Choroid plexus epithelial cell (primary cell): ENCODE measurements at places on chromosomes 12 and 14.
A peak's percentile ranks its signal among the peaks of the same experiment; 100 is the strongest.

GRCh38 chr12:15963271-15963670 is 52.1 kb downstream of the DERA start:
- DNase-seq: no peak

- DNase-seq: no peak
Measured at GRCh38 chr12:49535921-49536525, 2.8 kb upstream of the KCNH3 start.

DNA sequence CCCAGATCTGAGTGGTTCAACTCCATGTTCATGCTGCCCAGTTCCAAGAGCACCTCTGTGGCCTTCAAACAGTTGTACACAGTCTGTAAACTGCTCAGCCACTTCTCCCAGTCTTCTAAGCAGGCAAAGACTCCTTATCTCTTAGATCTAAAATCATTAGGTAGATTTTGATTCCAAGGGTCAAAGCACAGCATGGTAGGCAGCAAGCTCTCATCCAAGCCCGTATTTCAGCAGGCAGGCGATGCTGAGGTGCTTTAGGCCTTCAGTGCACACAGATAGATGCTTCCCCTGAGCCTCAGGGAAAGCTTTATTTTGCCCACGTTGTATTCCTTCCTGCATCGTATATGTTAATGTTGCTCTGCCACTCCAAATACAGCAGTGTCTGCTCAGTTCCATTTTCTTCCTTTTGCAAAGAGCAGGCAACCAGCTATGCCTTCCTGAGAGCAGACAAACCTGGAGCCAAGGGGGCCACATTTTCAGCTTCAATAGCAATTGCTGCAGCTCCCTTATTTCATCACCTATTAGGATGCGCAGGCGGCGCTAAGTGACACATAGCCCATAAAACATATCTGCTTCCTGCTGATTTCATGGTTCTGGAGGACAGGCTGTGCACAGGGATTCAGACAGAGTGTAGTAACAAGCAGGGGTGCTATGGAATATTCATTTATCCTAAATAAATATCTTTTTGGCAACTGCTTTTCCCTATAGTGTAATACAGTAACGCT is 67.5 kb downstream of the ETV6 start:
- DNase-seq: no peak

- peak; percentile 38 for DNase-seq
Measured at GRCh38 chr14:32078858-32079216, 1.7 kb downstream of the ARHGAP5 start.

- peak; percentile 43 for DNase-seq
Measured at GRCh38 chr12:108214486-108214885, 85.4 kb downstream of the WSCD2 start.

- DNase-seq: no peak
Measured at GRCh38 chr12:47545938-47546609, 159.8 kb downstream of the RPAP3 start.

DNA sequence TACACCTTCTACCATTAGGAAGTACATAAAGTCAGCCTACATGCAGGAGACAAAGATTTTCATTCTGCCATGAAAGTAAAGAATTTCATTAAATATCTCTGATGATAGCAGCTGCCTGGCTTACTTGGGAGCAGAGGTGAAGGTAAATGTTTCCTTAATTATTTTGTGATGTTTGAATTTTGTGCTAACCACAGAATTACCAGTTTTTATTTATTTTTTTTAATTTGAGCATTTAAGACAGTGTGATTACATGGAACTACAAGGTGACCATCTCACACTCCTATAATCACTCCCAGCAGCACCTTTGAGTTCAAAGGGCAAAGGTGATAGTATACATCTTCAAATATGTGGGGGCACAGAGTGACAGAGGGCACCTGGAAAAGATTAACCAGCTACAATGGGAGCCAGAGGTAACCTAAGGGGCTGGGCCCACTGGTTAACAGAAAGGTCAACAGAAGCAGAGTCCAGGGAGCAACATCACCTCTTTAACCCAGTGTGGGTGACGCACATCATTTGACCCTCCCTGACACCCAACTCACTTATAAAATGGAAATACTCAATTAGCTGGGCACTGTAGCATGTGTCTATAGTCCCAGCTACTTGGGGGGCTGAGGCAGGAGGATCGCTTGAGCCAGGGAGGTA is 65.0 kb downstream of the GCH1 start:
- no peak for DNase-seq

DNA sequence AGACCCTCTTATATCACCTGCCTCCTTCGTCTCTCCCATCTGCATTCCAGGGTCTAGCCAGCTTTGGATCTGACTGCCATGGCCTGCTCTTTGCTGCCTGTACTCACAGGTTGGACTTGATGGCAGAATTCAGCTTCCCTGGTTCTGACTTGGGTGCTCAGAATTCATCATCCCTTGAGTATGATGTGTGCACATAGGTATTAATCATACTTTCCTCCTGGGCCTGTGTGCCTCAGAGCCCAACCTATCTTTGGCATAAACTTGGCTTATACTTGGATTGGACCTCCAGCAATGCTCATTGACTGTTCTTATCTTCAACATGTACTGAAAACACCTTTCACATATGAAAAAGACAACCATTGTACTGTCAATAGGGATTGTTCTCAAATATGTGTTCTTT is 70.7 kb upstream of the LMNTD1 start:
- no peak for DNase-seq

DNA sequence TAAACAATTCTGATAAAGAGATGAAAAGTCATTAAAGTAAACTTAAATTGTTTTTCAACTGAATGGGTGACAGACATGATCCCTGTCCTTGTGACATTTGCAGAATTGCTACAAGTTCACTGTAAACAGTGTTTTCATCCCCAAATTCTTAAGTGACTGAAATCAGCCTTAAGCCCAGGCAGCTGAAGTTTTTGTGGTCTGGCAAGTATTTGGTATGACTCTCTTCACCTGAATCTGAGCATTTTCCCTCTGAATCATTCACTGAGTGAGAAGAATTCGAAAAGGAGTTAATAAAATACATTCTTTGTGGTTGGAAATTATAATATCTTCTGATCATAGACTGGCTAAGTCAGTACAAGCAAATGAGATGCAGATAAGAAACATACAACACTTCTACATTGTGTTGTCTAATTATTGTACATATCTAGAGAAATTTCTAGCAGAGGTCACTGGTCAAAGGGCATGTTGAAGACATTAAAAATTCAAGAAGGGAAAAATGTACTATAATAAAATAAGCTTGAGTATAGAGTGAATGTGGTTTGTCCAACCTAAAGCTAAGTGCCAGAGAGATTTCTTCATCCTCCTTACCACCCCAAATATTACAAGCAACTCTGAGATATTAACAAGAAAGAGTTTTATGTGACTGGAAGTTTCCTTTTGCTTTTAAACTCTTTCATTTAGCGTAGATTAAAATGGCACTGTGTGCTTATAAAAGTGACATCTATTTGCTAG is 177.8 kb upstream of the DIO2 start:
- DNase-seq: peak; percentile 96

DNA sequence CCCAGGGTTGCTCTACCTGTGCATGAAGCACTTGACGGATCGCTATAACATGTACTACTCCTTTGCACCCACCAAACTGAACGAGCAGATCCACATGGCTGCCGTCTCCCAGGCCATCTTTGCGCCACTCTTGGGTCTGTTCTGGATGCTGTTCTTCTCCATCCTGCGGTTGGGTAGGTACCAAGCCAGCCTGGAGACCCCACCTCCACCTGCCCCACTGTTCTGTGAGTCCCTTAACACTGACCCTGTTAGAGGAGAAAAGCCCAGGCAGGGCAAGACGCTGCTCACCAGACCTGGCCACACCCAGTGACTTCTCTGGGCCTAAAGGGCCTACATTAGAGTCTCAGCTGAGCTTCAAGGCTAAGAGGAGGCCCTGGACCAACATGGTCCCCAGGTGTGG is 21.7 kb downstream of the NGB start:
- DNase-seq: no peak

DNA sequence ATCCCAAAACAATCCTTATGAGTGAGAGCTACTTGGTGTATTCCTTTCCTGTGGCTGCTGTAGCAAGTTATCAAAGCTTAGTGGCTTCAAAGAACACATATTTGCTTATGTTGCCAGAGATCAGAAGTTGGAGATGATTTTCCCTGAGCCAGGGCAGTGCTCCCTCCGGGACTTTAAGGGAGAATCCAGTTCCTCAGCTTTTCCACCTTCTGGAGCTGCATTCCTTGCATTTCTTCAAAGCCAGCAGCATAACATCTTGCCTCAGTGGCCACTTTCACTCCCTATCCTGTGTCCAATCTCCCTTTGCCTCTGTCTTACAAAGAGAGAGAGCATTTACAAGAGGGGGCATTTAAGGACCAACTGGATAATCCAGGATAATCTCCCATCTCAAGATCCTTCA is 33.7 kb downstream of the P2RX7 start:
- DNase-seq: no peak

GRCh38 chr12:10205220-10205807 is 7.4 kb upstream of the GABARAPL1 start:
- DNase-seq: peak; percentile 66

DNA sequence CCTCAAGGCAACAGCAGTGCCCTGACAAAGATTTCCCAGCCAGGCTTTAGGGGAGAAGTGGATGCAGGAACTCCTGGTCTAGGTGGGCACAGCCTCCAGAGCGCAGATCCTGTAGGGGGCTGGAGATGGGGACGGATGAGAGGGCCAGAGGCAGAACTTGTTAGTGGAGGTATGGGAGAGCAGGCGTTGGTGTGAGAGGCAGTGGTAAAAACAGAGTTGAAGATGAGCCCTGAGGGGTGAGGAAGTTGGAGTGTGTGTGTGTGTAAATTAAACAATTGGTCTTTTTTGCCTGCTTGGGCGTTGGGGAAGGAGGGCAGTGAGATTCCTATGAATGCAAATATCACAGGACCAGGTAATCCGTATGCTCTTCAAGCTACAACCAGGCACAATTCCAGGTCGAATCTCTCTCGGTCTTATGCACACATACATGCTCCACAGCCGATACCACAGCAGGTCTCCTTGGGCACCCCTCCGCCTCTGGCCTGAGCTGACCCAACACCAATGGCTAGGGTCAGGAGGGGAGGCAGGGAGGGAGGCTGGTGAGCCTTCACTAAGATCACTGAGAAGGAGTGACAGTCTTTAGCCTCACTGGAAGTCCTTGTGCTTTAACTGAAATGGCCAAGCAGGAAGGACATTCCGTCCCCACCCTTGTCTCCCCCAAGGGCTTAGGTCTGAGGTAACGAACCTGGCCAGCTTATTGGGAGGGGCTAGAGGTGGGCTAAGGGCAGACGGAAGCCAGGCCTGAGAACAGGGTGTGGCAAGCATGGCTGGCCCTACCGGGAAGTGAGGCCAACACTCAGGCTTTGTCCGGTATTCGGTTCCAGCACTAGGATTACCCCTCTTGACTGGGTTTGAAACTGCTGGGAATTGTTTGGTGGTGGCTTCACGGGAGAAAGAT is 1.5 kb upstream of the KRT7 start:
- no peak for DNase-seq

DNA sequence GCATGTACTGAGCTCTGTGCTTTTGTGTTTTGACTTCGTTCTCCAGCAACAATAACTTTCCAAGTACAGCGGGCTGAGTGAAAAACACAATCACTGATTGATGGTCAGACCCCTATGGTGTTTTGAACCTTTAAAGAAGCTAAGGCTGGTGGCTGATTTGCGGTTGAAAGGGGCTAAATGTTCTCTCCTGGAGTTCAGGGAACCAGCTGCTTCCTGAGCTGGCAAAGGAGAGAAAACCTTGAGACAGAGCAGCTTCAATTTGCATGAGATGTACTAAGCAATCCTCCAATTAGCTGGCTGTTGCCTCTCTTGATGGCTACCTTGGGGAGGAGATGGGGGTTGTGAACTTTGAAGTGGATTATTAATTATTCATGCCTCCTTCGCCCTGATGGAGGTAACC is 546.7 kb upstream of the SEL1L start:
- no peak for DNase-seq

DNA sequence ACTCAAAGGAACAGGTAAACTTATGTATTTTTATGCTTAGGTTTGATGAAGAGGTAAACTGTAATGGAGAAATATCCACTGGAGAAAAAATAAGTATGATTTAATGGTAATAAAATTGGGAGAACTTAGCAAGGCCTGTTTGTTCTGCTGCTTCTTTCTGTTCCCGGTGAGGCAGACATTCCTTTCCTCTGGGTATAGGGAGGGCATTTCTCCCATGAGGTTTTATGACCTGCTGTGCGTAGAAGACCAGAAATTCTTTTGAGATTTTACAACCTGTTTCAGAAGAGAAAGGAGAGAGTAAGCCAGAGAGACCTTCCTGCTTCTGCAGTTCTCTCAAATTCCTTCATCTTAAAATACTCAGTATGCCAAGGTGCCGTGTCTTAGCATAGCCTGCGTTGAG is 139.4 kb upstream of the RMST start:
- DNase-seq: no peak

DNA sequence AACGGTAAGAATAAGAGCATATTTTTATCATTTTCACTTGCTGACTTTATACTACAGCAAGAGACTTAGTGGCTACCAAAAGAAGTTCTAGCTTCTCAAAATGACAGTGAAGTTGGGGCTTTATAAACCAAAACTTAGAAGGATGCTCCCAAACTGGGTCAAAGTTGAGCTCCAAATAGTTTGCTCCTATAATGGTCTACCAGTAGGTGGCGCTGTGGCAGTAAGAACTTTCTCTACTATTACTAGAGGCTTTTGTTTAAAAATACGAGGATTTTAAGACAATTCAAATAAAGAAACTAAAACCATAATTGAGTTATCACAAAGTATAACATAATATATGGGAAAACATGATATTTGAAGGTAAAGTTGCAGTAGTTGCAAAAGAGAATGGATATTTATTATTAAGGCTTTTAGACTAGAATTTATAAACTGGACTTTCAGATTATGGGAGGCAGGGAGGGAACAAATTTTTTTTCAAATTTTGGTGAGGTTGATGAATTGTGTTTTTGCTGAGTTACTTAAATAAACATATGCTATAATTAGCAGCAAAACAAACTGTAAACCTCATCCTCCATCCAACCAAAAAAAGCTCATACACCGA is 75.0 kb downstream of the TGFB3 start:
- DNase-seq: peak; percentile 84

- no peak for DNase-seq
Measured at GRCh38 chr12:118358612-118359540, 13.8 kb downstream of the TAOK3 start.

- no peak for DNase-seq
Measured at GRCh38 chr14:74846168-74846567, 29.8 kb downstream of the PROX2 start.

GRCh38 chr12:27906127-27906500 is 66.4 kb downstream of the PTHLH start:
- no peak for DNase-seq

DNA sequence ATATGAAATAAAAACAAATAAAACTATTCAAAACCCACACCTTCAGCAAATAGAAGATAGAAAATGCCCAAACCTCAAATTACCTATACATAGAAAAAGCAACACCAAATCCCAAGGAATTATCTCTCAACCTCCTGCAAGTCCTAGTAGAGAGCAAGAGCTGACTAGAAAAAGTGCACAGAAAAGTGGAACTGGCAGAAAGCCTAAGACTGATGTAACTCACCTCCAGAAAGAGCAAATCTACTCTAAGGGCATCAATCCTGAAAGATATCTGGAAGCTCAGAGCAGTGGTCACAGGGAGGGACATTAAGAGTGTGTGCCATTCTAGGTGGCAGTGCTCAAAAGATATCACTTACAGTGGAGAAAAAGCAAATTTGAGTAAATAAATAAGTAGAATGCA is 62.1 kb upstream of the PLEKHG7 start:
- DNase-seq: peak; percentile 50

GRCh38 chr12:22443379-22444316 is 100.7 kb downstream of the C2CD5 start:
- peak; percentile 93 for DNase-seq

GRCh38 chr12:104501660-104502059 is 44.9 kb downstream of the CHST11 start:
- no peak for DNase-seq

- DNase-seq: peak; percentile 81
Measured at GRCh38 chr12:95998611-95999286, 2.6 kb upstream of the HAL start.

GRCh38 chr14:91636604-91637003 is 95.3 kb downstream of the CATSPERB start:
- peak; percentile 2 for DNase-seq
